ENCODE measurements at places on chromosomes 1 and 21.

DNA sequence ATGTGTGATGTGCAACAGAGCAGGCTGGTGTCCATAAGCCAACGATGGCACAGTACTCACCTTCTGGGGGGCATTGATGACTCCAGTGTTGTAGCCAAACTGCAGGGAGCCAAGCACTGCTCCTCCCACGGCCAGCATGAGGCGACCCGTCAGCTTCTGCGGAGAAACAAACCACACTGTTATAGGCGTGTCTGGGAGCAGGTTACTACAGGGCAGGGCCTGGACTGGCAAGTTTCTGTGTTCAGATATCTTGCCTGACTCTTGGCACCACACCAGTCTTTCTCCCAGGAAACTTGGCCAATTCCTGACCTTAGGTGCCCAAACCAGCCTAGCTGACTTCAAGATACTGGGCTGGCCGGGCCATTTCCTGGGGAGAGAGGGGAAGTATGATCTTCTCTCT lies 15.5 kb downstream of the SLC2A1 start:
- DNase-seq, result no peak

DNA sequence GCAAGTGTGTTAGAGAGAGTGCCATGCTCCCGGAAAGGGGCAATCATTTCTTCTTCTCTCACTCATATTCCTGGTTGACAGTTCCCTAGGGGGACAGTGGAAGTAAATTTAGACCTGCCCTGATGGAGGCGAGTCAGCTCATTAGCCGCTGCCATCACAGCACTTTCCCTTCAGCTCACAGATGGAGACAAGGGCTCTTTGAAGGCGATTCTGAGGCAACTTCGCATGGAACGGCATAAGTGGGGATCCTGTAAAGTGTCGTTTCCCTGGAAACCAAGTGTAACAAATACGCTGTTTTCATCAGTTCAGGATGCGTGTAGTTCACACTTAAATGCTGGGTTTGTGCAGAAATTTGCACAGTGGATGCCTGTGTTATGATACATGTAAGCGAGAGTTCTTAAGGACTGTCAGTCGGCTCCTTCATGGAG lies 114.5 kb upstream of the TMPRSS15 start:
- DNase-seq, result no peak

GRCh38 chr1:24878775-24879742 lies 51.0 kb downstream of the RUNX3 start:
- no peak for DNase-seq

DNA sequence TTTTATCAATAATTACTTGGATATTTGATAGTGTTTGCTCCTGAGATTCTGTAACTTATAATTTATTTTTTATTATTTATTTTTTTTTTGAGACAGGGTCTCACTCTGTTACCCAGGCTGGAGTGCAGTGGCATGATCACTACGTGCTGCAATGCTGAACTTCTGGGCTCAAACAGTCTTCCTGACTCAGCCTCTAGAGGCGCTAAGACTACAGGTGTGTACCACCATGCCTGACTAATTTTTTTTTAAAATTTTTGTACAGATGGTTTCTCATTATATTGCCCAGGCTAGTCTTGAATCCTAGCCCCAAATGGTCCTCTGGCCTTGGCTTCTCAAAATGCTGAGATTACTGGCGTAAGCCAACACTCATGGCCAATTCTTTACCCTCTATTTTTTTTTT lies 845.5 kb upstream of the ADGRL4 start:
- no peak for DNase-seq

- no peak for DNase-seq
Observed at GRCh38 chr1:69639159-69639558, 71.4 kb downstream of the LRRC7 start.

GRCh38 chr1:114035304-114035700 lies 56.0 kb downstream of the OLFML3 start:
- DNase-seq, result no peak

DNA sequence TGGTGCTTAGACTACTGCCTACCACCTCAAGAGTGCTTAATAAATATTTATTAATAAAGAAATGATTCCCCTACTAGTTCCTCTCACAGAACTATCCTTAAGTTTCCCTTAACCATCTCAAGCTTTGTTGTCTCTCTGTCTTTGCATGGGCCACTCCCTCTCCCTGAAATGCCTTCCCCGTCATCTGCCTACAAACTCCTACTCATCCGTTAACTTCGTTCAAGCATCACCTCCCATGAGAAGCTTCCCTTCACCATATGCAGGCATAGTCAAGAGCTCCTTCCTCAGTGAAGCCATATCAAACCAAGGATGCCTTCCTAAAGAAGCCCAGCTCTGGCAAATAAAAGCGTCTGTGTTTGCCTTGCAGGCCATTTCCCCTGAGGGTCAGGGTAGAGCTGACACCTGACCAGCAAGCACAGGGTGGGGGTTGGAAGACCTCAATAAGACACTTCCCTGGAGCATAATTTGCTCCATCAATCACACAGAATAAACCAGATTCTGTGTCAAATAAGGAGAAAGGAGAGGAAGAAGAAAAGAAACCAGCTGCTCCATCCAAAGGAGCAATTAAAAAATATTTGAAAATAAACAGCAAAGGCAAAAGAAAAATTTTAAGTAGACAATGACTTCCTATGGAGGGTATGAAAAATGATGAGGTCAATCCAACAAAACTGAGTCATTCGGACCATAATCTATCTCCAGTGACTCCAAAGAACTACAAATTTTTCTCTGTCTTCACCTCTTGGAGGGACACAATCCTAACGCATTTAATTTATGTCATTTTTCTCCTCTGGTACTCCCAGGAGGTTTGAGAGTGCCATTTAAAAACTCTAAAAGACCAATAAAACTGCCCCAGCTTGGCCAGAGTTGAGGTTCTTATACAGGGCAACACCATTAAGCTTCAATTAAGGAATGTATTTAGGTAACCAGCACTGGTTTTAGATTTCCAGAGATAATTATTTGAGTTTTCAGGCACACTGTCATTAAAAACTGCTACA lies 303.6 kb downstream of the KCNH1 start:
- no peak for DNase-seq

DNA sequence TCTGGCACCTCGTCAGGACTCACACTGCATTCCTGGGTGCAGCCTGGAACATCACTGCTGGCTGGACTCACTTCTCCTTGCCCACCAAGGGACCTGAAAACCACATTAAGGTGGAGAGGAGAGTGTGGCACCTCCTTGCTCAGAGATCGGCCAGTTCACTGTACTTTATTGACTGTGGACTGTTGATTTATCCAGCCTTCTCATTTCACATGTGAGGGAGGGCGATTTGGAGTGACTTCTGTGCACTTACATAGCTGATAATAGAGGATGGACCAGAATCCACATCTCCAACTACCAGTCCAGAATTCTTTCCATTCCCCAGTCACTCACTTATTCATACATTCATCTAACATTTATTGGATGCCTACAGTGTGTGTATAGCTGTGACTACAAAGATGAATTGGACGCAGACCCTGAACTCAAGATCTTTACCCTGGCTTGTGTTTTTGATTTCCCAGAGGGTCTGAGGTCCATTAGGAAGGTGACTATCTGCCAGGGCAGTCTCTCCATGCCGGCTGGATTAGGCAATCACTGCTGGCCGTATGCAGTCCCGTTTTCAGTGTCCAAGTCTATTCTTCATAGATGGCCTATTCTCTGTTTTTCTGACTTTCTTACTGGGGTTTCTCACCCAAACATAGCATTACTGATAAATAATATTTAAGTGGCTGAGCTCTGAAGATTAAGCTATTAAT lies 233.5 kb upstream of the SGIP1 start:
- DNase-seq, result no peak

Data from Kasumi-1 (cell line).